ENCODE measurements at places on chromosomes 4 and X. TPM values are rescaled to one million over a fixed set of nuclear protein-coding genes. Genes with fewer than 3 reads are reported as not detected.

DNA sequence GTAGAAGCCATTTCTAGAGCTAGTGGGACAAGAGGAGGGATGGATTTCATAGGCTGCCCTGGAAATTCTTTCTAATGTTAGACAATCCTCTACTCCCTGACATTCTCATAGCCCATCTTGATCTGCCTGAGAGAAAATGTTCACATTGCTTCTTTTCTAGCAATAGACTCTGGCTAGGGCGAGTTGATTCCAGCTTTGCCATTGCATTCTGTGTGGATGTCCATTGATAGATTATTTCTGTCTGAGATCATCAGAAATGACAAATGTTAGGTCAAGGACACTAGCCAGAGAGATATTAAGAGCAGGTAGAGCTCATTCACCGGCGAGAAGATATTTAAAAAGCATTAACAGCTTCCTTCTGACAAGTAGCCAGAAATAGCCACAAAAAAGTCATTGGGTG lies 184.7 kb downstream of the LDB2 start:
- H3K27me3 ChIP-seq, result peaks cover 1% of the 10 kb centered on the region
- DNase-seq, result no peak
- no peak overlapping the region for H3K27ac ChIP-seq
- no peak overlapping the region for H3K4me3 ChIP-seq
- H3K4me1 ChIP-seq, result no peaks in the 10 kb centered on the region

- no peak overlapping the region for H3K27ac ChIP-seq
- DNase-seq, result no peak
- H3K4me3 ChIP-seq, result no peak overlapping the region
- H3K4me1 ChIP-seq, result no peaks in the 10 kb centered on the region
- no peaks in the 10 kb centered on the region for H3K36me3 ChIP-seq
These were observed 7.6 kb downstream of the PLXNB3 start for GRCh38 chrX:153771415-153772315.

- DNase-seq, result no peak
- no peaks in the 10 kb centered on the region for H3K36me3 ChIP-seq
- H3K4me3 ChIP-seq, result no peak overlapping the region
- no peaks in the 10 kb centered on the region for H3K4me1 ChIP-seq
- no peak overlapping the region for H3K27ac ChIP-seq
- no peaks in the 10 kb centered on the region for H3K27me3 ChIP-seq
These were observed 27.6 kb upstream of the ZNF81 start for GRCh38 chrX:47808904-47809788.

Gene MAP3K15
- 2.1 TPM for total RNA-seq

GRCh38 chr4:93775551-93775950 lies 53.0 kb upstream of the ATOH1 start:
- H3K4me1 ChIP-seq, result no peaks in the 10 kb centered on the region
- no peak overlapping the region for H3K27ac ChIP-seq
- H3K4me3 ChIP-seq, result no peak overlapping the region
- no peak for DNase-seq
- no peaks in the 10 kb centered on the region for H3K36me3 ChIP-seq

Gene STS
- total RNA-seq, result 1.5 TPM

DNA sequence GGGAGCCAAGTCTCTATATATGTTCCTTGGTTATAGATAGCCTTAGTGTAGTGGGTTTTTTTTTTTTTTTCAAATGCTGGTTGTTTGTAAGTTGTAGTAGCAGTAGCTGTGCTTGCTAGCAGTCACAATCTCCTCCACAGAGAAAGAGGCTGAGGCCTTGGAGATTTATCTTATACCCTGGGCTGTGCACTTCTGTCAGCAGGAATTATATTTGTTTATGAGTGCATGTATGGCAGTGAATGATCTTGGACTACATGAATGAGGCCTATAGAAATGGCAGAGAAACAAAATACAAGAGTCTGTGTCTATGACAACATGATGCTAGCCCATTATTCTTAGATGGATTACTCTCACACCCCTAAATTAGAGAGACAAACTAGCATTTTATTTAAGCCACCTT lies 1674.2 kb upstream of the ADGRL3 start:
- H3K36me3 ChIP-seq, result no peaks in the 10 kb centered on the region
- DNase-seq, result no peak
- H3K27me3 ChIP-seq, result no peaks in the 10 kb centered on the region
- no peak overlapping the region for H3K27ac ChIP-seq

Gene PHOX2B
- total RNA-seq, result not detected

- no peak for DNase-seq
- H3K36me3 ChIP-seq, result no peaks in the 10 kb centered on the region
- peaks cover 38% of the 10 kb centered on the region for H3K4me1 ChIP-seq
- peaks cover 65% of the 10 kb centered on the region for H3K27me3 ChIP-seq
- H3K4me3 ChIP-seq, result no peak overlapping the region
These were observed 31.8 kb downstream of the CPLX1 start for GRCh38 chr4:793941-794621.

Gene ADRA2C
- 13.8 TPM for total RNA-seq

DNA sequence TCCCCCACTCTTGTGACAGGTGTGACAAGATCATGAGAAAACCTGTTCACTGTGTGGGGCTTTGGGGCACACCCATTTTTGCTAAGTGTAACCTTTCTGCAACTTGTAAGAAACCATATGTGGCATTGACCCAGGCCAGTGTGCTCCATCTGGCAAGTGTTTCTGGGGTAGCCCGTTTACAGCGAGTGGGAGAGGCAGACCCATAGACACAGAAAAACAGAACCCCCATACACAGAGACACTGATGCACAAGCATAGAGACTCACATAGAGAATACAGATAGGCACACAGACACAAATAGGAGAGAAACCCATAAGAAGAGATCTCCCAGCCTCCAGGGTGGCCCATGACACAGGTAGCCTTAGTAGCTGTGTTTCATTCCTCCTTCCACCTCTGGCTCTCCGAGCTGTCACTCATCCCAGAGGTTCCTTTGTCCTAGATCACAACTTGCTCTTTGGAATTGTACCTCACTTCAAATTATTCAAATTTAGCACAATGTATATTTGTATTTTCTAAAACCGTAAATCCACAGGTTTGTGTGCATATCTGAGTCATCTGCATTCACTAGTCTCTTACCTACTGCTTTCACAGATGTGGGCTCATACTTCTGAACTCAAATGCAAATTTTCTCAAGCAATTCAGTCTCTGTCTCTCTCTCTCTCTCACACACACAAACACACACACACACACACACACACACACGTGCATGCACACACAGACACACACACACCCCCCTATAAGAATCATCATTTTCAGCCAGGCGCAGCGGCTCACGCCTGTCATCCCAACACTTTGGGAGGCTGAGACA lies 114.4 kb downstream of the SH3KBP1 start:
- H3K36me3 ChIP-seq, result no peaks in the 10 kb centered on the region
- H3K4me3 ChIP-seq, result no peak overlapping the region
- no peak overlapping the region for H3K27ac ChIP-seq
- peaks cover 9% of the 10 kb centered on the region for H3K4me1 ChIP-seq
- H3K27me3 ChIP-seq, result no peaks in the 10 kb centered on the region
- no peak for DNase-seq

DNA sequence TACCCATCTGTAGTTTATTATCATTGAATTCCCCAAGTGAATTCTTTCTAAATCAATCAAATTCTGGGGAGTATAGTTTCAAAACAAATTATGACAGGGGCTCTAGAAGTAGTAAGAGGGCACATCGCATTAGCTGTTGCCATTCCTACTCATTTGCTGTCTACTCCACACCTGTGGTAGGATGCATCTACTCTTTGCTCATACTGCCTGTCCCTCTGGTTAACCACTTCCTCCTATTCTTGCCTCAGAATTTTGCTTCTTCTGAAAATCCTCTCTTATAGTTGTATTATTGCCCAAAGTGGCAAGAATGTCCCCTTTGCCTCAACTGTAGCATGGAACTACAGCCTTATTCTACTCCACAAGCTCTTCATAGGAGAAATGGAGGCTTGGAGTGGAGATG lies 12.7 kb upstream of the DGKK start:
- DNase-seq, result no peak
- no peak overlapping the region for H3K27ac ChIP-seq
- H3K4me3 ChIP-seq, result no peak overlapping the region
- H3K27me3 ChIP-seq, result no peaks in the 10 kb centered on the region
- no peaks in the 10 kb centered on the region for H3K4me1 ChIP-seq

Gene PNMA6F
- 0.15 TPM for total RNA-seq

- no peaks in the 10 kb centered on the region for H3K27me3 ChIP-seq
- H3K4me3 ChIP-seq, result no peak overlapping the region
- no peaks in the 10 kb centered on the region for H3K36me3 ChIP-seq
- DNase-seq, result no peak
- no peak overlapping the region for H3K27ac ChIP-seq
These were observed 755.5 kb downstream of the GLUD2 start for GRCh38 chrX:121802881-121803412.
